ENCODE measurements at places on chromosomes 6 and 20.

DNA sequence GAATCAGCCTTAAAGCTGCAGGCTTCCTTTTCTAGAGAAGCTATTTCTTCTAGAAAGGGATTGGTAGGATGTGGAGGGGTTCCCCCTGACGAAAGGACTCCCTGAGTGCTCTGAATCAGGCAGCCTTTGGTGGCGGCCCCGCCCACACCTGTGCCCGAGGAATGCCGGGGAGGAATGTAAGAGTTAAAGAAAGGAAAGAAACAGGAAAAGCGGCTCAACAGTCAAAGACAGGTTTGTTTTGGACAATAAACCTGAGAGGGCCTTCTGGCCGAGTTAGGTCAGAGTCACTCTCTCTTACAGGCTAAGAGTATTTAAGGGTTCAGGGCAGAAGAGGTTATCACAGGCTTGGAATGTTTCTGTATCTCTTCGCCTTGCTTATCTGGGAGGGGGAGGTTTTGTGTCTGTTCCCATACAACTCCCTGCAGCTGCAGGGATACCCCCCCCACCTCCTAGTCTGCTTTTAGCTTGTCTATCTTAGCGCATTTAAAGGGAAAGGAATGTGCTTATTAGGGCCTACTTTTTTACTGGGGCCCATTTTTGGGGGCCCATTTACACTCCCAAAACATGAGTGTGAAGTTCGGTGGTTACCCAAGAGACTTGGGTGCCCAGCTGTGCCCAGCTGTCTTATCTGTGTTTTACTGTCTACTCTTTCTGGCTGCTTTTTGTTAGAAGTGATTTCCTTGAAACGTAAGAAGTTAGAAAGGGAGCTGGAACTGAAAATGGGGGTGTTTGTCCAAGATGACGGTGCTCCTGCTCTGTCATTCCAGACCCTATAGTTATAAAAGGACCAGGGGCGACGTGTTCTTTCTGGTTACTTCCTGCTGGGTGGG lies 32.8 kb downstream of the DYNLT1 start:
- DNase-seq, result no peak

GRCh38 chr20:2749343-2749950 lies 51.0 kb downstream of the CPXM1 start:
- no peak for DNase-seq

DNA sequence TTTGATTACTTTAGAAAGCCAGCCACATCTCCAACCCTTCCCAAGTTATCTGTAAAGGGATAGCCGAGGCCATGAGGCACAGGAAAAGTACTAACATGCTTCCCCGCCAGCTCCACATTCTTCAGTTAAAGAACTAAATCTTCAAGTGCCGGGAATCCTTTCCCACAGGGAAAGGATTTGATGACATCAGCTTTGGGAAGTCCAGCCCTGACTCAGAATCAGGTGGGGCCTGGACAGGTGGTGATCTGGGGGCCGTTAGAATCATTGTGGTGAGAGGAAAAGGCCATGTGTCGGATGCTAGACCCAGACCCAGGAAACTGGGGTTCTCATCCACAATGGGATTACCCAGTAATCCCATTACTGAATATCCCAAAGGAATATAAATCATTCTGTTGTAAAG lies 580.0 kb downstream of the QKI start:
- no peak for DNase-seq

DNA sequence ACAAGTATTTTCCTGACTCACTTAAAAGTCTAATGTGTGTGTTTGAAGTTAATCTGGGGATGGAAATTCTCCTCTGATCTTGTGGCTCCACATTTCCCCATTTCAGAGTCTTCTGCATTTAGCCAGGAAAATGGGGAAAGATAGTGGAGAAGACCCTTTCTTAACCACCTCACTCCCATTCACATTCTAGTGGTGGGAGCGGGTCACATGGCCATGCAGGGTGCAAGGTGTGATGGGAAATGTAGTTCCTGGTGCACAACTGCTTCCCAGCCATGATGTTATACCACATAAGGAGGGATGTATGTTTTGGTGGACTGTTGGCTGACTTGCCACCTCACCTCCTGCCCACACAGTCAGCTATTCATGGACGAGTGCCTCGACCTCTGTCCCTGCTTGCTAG lies 61.8 kb downstream of the BANF2 start:
- no peak for DNase-seq

DNA sequence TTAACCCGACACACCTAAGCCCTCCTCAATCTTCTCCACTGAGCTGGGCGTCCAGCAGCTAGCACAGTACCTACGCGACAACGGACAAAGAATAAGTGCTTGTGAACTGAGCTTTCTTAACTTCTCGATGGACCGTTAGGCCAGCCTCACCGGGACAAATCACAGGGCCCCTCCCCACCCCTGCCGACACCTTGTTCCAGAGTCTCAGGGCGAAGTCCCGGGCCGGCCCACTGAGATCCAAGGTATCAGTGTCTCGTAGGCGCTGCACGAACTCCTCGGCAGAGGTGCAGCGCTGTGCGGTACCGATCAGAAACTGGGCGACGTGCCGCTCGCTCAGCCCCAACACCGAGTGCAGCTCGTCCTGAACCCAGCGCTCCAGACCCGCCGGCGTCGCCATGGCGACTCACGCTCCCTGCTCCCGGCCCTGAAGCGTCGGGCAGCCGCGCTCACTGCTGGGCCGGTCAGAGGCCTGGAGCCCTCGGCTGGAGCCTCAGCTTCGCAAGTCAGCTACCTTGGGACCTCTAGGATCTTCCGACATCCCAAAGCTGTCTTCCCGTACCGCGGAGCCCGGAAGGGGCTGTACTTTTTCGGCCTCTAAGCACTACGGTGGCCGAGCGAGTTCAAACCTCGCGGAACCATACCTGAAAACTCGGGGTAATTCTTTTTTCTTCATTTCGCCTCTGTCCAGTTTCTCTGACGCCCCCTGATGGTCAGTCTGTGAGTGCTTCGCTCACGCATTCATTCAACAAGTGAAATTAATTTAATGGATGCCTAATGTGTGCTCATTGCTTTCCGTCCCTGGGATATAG lies at the start of gene DHX16:
Gene DHX16, minus strand, starts transcription at position 562 of the 809 bp plus-strand sequence. Its CDS starts 165 bp downstream, at position 397.
- no peak for DNase-seq

DNA sequence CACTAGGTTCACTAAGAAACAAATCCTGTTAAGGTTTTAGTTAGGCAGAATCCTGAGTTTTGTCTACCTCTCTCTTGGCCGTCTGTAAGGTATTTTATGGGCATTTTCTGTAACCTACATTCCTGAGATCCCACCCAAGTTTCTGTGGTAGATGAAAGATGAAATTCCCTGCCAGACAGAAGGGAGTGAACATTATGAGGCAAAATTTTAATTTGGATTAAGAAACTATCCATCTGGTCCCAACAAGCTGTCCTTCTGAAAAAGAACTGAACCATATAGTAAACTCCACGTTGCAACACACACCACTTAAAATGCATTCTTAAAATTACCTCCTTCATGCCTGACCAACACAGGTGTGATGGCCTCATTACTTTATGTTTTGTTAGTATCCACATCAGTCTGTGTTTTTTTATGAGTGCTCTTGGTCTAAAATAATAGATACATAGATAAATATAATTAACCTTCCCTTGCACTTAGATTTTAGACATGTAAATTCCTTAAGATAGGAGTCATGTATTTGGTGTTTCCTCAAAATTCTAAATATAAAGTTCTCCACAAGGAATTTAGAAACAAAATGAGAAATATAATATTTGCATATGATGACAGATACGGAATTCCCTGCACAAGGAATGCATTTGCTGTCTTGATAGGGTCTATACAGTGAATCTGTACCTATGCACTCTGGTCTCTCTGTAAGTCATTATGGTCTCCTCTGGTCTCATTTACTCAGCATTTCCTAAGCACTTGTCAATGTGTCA lies 86.5 kb downstream of the CHD6 start:
- DNase-seq, result no peak

- DNase-seq, result no peak
Measured at GRCh38 chr6:161079566-161080262, 88.1 kb downstream of the MAP3K4 start.

DNA sequence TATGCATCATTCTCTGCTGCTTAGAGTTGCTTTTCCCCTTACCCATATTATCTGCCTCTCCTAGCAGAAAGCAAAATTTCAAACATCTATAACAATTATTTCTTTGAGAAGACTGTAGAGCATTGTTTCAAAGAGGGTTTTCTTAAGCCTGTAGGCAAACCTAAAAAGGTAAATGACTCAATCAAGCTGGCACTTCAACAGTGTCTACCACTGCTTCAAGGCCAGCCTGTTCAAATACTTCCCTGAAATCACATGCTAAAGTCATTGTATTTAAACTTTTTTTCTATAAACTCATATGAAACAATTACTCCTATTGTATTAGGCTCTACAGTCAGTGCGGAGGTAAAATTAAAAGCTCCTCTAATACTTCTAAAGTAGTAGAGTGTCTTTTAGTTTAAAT lies 87.1 kb downstream of the OGFRL1 start:
- no peak for DNase-seq

- no peak for DNase-seq
Measured at GRCh38 chr6:40340196-40340595, 247.0 kb downstream of the LRFN2 start.

- no peak for DNase-seq
Measured at GRCh38 chr20:24465730-24466129, 3.7 kb upstream of the SYNDIG1 start.

DNA sequence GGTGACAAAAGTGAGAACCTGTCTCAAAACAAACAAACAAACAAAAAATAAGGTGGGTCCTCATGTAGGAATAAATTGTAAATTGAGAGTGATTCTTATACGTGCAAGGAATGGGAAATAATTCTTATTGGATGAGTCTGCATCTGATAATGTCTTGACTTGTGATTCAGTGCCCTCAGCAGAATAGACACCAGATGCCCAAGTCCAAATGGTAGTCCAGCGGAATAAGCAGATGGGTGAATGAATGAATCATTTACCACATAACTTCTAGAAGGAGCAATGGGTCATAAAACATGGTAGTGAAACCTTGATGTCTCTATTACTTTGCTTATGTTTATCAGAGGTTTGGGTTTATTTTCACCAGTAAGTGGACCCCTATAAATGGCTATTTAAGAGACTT lies 747.7 kb downstream of the PHF3 start:
- DNase-seq, result no peak

DNA sequence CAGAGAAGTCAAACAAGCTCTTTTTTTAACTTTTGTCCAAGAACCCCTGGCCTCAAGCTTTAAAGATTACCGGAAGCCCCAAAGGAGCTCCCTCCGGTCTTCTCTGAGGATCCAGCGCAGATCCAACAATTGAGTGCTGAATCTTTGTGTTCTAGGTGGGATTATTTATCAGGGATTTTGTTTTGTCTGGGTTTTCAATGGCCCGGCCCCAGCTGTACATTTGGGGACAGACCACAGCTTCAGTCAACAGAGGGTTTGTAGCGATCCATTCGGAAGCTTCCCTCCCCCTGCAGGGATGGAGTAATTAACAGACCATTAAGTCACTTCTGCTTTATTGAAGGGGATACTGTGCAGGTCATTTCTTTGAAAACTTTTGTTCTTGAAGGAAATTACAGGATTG lies 7.8 kb downstream of the OLIG3 start:
- no peak for DNase-seq

GRCh38 chr20:62571669-62572344 lies 70.5 kb upstream of the SLCO4A1 start:
- DNase-seq, result no peak

DNA sequence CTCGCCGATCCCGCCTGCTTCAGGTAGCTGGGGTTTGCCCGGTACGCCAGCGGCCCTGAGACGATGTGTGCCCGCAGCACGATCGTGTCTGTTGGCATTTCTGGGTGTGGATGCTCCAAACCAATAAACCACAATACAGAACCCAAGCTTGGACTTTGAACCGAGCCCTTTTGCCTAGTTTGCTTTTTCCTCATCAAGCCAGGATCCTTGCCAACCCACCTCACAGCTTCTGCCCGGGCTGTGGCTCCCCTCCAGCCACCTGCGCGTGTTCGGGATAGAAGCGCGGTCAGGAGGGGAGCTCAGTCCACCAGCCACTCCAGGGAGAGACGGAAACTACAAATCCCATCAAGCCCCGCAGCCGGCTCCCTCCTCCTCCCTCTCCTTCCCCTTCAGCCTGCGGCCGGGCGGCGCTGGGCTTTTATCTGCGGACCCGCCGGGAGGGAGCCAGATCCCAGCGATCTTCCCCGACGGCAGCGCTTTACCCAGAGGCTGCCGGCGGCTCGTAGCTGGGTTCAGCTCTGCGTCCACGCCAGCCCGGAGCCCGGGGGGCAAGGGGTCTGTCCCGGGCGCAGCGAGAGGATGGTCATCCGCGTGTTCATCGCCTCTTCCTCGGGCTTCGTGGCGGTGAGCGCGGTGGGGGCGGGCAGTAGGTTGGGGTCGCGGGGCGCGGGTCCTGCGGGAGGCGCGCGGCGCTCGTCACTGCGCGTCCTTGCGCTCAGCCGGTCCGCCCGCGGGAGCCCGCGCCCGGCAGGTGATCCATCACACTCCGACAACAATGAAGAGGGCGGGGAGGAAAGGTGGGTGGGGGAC lies at the start of gene SH3BGRL2:
Gene SH3BGRL2, plus strand, starts transcription at position 447 of the 810 bp plus-strand sequence. Its CDS starts 133 bp downstream, at position 580.
- DNase-seq, result peak; percentile 90

DNA sequence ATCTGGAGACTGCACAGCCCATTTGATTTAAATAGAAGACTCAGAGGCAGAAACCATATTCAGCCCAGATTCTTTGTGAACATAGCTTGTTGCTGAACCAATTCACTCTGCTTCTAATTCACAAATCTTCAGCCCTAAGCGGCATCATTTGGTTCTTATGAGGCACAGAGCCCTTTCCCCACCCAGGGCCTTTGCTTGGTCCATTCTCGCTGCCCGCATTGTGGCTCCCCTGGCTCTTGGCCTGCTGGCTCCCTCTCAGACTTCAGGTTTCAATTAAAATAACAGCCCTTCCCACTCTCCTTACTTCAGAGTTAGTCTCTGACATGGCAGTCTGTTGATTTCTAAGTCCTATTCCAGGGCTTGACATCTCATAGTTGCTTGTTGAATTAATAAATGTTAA lies 9.4 kb upstream of the TMEM14A start:
- DNase-seq, result no peak

DNA sequence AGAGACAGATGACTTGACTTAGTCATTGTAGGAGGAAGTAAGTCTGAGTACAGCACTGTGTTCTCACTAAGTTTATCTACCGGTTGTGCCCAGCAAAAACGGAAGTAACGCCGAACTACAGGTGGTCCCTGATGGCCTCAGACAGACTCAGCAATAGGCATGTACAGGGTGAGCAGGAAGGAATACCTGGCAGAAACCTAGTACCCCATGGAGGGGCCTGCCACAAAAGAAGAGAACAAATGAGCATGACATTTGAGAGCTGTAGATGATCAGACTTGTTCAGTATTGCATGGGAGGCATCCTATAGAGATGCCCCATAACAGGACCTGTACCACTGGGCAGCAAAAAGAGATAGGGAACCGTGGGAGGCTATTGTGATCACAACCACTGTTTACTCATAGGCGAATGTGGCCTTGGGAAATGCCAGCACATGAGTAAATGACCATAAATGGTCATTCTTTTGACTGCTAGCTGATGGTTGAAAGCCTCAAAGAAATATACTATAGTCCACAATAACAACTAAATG lies 106.4 kb upstream of the TAB2 start:
- DNase-seq, result no peak

GRCh38 chr6:109393157-109393885 lies 11.1 kb upstream of the CD164 start:
- DNase-seq, result no peak
